Astrocyte of the cerebellum (primary cell): ENCODE measurements at places on chromosomes 6 and 20.
A peak's percentile ranks its signal among the peaks of the same experiment; 100 is the strongest.

- DNase-seq, result peak; percentile 66
Measured at GRCh38 chr20:10427060-10427692, 6.8 kb downstream of the MKKS start.

- no peak for DNase-seq
Measured at GRCh38 chr6:70398783-70399728, 14.3 kb upstream of the FAM135A start.

GRCh38 chr6:124640432-124640831, 321.8 kb upstream of the RNF217 start:
- DNase-seq, result no peak

DNA sequence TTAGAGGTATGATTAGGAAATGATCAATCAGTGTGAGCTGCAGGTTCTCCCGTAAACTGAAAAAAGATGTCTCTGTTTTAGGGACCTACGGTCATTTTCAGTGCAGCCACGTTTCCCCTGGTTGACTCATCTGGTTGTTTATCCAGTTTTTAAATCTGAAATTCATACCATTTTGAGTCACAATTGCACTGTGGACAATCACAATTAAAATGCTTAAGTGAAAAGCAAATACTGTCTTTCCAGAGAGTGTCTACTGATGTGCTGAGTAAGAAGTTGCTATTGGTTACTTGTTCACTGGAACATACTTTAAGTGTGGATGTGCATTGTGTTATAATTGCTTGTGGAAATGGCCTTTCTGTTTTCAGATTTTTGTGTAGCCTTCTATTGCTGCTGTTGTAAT, 305.1 kb upstream of the SASH1 start:
- DNase-seq, result no peak

GRCh38 chr6:144265390-144265789, 19.7 kb upstream of the UTRN start:
- no peak for DNase-seq

GRCh38 chr20:35001596-35002362, 46.1 kb downstream of the MYH7B start:
- DNase-seq, result no peak
